Natural killer cell (primary cell): ENCODE measurements at places on chromosomes 1 and 21.
A peak's percentile ranks its signal among the peaks of the same experiment; 100 is the strongest.

GRCh38 chr1:79460773-79461436, 454.4 kb upstream of the ADGRL4 start:
- no peak for DNase-seq
- H3K36me3 ChIP-seq = no peaks in the 10 kb centered on the region
- H3K27ac ChIP-seq = no peak overlapping the region

DNA sequence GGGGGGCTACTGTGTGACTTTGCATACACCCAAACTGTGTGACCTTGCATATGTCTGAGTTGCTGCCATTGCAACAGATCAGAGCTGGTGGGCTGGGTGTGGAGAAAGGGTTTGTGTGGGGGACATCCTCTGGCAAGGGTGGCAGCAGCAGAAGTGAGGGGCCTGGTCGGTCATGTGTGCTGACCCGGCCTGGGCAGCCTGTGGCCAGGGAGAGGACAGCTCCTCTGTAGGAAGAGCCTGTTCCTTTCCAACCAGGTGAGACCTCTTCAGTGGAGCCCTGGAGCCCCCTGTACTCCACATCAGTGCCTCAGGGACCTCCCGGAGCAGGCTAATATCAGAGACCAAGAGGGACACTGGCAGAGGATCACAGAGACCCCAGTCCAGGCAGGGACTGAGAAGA, 8.3 kb downstream of the PCSK9 start:
- no peaks in the 10 kb centered on the region for H3K36me3 ChIP-seq
- H3K4me1 ChIP-seq = no peaks in the 10 kb centered on the region
- no peak for DNase-seq
- H3K27me3 ChIP-seq = no peaks in the 10 kb centered on the region
- no peak overlapping the region for H3K27ac ChIP-seq
- H3K4me3 ChIP-seq = no peak overlapping the region

GRCh38 chr1:95941121-95941798, 707.2 kb downstream of the RWDD3 start:
- no peak for DNase-seq
- no peaks in the 10 kb centered on the region for H3K27me3 ChIP-seq

DNA sequence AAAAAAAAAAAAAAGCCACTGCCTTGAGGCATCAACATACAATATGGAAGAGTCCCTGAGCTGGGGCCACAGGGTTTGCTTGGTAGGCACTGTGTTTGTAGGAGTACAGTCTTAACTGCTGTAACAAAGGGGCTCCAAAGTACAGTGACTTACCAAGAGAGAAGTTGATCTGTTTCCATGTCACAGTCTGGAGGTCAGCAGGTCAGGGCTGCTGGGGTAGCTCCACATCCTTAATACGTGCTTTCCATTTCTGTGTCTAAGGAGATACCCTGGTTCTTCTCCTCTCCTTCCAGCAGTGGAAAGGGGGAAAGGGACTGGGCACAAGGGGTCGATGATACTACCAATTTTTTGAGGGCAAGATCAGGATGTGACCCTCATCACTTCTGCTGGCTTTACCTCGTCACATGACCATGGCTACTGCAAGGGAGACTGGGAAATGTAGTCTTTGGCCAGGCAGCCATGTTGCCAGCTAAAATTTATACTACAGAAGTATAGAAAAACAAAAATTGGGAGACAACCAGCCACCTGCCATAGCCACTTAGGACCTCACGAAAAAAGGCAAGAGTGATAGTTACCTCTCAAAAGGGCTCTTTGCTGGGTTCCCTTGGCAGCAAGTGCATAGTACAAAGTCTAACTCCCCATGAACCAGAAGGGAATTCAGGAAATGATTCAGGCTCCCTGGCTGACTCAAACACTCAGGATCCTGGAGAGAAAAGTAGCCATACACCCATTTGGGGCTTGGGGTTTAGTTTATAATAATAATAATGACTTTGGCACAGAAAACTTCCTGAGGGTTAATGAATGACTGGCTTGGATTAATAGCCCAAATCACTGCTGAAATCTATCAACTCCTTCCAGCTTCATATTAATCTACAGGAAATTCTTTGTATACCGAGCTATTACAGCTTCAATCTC, 52.7 kb upstream of the ATP5PO start:
- no peak for DNase-seq
- H3K4me3 ChIP-seq = no peak overlapping the region
- H3K4me1 ChIP-seq = peaks cover 8% of the 10 kb centered on the region

DNA sequence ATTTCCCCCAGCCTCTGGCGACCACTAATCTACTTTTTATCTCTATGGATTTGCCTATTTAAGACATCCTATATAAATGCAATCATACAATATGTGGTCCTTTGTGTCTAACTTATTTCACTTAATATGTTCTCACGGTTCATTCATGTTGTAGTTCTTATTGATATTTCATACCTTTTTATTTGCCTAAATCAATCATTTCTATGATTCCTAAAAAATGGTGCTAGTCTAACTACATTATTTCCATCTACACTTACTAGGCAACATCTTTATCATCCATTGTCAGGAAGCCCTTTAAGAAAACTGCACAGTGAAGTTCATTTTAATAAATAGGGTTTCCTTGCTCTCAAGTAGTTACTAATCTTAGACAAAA, 380 bp upstream of the FBXO28 start:
- peaks cover 2% of the 10 kb centered on the region for H3K36me3 ChIP-seq
- peak overlapping the region; percentile 87 for H3K4me3 ChIP-seq
- H3K27me3 ChIP-seq = no peaks in the 10 kb centered on the region
- H3K4me1 ChIP-seq = peaks cover 8% of the 10 kb centered on the region
- H3K27ac ChIP-seq = peak overlapping the region; percentile 95

DNA sequence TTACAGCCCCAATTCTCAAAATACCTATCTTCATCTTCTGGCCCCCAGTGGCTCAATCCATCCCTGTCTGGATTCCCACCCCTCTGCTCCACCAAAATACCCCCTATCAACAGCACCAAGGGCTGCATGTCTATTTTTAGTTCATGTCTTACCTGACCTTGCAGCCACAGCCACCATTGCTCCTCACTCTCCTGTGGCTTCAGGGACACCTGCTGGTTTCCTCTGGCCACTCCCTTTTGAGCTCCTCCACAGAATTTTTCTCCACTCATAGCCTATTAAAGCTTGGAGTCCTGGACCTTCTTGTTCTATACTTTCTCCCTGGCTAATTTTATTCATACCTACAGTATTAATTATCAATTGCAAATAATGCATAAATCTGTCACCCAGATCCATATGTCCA, 125.3 kb upstream of the NGF start:
- no peak overlapping the region for H3K4me3 ChIP-seq
- H3K27ac ChIP-seq = no peak overlapping the region
- no peaks in the 10 kb centered on the region for H3K4me1 ChIP-seq
- no peak for DNase-seq
- H3K27me3 ChIP-seq = no peaks in the 10 kb centered on the region

DNA sequence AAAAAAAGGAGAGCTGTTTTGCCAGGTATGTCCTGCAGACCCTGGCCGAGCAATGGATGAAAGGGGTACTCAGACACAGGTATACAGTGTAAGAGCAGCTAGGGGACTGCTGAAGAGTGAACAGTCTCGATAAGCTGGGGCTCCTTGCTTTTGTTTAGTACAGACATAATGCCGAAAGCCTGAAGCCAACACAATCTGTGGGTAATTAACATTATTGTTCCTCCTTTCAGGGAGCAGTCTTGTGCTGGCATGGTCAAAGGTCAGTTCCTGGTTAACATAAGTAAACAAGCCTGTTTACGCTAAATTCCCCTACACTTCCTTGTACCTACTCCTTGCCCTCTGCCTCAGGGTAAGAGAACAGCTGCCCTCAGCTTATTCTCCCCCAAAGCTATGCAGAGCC, 272.3 kb upstream of the ST6GALNAC5 start:
- no peaks in the 10 kb centered on the region for H3K4me1 ChIP-seq
- no peaks in the 10 kb centered on the region for H3K36me3 ChIP-seq
- H3K27me3 ChIP-seq = no peaks in the 10 kb centered on the region
- no peak for DNase-seq
